ENCODE measurements at places on chromosomes 5 and 9. TPM values are rescaled to one million over a fixed set of nuclear protein-coding genes. Genes with fewer than 3 reads are reported as not detected.

DNA sequence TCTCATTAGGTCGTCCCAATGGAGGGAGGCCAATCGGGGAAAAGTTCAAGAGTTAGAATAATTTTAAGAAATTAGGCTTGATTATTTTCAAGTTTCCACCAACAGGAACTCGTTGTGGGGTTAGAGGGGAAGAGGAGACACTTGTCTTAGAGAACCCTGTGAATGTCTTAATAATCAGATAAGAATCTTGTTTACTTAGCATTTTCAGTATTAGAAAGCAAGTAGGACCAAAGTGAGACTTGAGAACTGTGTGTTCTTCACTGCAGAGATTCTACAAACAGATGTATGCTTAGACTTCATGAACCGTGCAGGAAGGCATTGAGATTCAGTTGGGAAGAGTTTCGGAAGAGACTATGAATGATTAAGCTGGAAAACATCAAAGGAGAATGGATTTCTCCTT is 69.0 kb upstream of the HMHB1 start:
- no peak for DNase-seq

The TSSK1B gene
- not detected for total RNA-seq

The SLCO6A1 gene
- total RNA-seq: not detected

The SHB gene
- 41.7 TPM for total RNA-seq

The SLC6A18 gene
- not detected for total RNA-seq

- DNase-seq: no peak
Observed at GRCh38 chr9:81632599-81632998, 56.7 kb downstream of the TLE1 start.

The PCDH1 gene
- total RNA-seq: 43.4 TPM
